LHCN-M2 (cell line): ENCODE measurements at places on chromosomes 6 and 20. TPM values are rescaled to one million over a fixed set of nuclear protein-coding genes. Genes with fewer than 3 reads are reported as not detected.
A peak's percentile ranks its signal among the peaks of the same experiment; 100 is the strongest.

The CLVS2 gene
- under 0.01 TPM in 2 replicates for total RNA-seq

The SIRPD gene
- not detected in 2 replicates for total RNA-seq

The EFCAB8 gene
- 0.17 TPM in 1 of 2 replicates, not detected in the other for total RNA-seq

GRCh38 chr6:144897441-144897921, 612.3 kb downstream of the UTRN start:
- peak; percentile 96 for DNase-seq

DNA sequence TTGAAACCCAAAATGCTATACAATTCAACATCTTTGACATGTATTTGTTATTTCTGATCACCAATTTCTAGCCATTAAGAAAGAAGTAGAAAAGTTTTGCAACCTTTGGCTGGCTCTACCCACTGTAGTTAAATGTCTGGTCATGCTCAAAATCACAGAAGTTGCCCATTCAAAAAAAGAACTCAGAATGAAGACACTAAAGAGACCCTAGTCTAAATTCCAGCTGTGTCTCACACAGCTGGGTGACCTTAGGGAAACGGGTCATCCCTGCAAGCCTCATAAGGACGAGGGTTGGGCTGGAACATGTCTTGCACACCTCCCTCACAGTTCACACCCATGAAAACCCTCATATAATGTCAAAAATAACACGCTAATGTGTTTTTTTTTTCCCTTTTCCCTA, 10.3 kb downstream of the FOXQ1 start:
- DNase-seq = no peak
